ENCODE measurements at places on chromosomes 16 and 17.

GRCh38 chr16:65015599-65015998 is 106.3 kb downstream of the CDH11 start:
- DNase-seq: no peak

- no peak for DNase-seq
Measured at GRCh38 chr17:15884731-15885130, 60.2 kb upstream of the ADORA2B start.

DNA sequence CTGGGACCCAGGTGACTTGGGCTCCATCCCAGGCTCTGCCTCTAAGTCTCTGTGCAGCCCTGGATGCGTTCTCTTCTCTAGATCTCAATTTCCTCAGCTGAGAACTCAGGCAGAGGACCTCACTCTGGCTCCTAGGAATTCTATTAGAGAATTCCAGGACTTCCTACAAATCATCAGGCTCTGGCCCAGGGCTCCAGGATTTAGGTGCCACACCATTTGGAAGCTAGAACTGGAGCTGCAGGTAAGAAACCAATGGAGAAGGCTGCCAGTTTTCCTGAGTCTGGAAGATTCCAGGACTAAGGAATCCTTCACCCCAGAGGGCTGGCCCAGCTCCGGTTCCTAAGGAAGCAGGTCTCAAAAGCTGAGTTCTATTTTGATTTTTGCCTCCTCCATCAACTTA is 189.8 kb upstream of the CDH5 start:
- no peak for DNase-seq

GRCh38 chr17:40230670-40231069 is 11.6 kb downstream of the WIPF2 start:
- no peak for DNase-seq

GRCh38 chr17:64096037-64096436 is 33.9 kb downstream of the ERN1 start:
- DNase-seq: no peak

- DNase-seq: no peak
Measured at GRCh38 chr16:75104836-75105235, 11.7 kb downstream of the LDHD start.

DNA sequence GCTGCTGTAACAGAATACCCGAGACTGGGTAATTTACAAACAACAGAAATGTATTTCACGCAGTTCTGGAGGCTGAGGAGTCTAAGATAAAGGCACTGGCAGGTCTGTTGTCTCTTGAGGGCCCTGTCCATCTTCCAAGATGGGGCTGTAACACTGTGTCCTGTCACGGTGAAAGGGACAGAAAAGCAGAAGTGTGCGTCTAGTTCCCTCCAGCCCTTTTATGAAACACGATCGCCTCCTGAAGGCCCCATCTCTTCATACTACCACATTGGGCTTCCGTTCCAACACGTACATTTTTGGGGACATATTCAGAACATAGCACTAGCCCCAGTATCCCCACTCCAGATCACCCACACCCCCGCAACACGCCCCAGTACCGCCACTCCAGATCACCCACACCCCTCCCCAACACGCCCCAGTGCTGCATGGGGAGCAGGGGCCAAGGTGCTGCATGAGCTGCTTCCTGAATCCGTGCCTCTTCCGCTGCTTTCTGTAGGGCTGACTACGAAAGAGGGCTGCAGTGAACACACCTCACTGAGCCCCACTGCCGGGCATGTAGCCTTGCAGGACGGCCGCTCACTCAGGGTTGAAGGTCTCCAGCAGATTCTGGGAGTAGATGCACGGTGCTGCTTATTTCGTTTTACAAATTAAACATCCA is 91.9 kb downstream of the RPTOR start:
- DNase-seq: no peak

DNA sequence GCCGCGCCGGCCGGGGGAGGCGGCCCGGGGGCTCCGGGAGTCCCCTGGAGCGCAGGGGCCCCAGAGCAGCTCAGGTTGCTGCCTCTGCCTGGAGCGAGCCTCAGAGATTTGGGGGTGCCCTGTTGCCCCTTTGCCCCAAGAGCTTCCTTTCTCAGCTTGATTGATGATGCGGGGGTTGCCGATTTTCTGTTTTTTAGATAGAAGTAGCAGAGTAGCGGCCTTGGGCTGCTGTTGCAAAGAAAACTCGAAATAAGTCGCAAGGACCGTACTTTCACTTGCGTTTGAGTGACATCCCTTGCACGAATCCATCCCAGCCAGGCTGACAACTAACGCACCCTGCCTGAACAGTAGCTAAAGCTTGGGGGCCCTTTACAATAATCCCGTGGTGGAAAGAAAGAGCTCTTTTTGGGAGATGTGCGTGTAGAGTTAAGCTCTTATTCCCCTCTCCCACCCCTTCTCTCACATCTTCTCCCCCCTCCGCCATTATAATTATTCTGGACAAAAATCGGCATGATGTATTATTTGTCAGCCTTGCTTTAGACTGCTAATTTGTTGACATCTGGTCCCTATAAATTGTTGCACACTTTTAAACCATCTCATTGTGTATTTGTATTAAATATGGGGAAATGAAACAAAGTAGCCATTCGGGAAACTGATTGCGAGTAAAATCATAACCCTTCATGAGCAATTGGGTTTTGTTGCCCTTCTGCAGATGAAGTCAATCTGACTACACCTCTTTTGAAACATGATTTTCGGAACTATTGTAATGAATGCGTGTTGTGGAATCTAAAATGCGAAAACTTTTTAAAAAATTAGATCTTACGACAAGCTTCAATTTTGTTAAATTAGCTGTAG is 873 bp downstream of the USP10 start:
- DNase-seq: no peak

GRCh38 chr17:76179496-76180467 is 38.7 kb upstream of the FOXJ1 start:
- no peak for DNase-seq

Data from urinary bladder (tissue), 4 donors.